ENCODE measurements at places on chromosomes 3 and 15. TPM values are rescaled to one million over a fixed set of nuclear protein-coding genes. Genes with fewer than 3 reads are reported as not detected.

COL6A5 gene
- total RNA-seq, result not detected

IQCH gene
- 0.74 TPM for total RNA-seq

CFAP161 gene
- total RNA-seq, result 4.0 TPM

FBXO40 gene
- not detected for total RNA-seq

LAMB2 gene
- total RNA-seq, result 202 TPM

CHST13 gene
- total RNA-seq, result not detected

UQCRC1 gene
- 196 TPM for total RNA-seq

RYK gene
- 36.5 TPM for total RNA-seq

MESP1 gene
- 0.49 TPM for total RNA-seq

LRRC31 gene
- not detected for total RNA-seq

PRR20G gene
- total RNA-seq, result not detected

CCR1 gene
- 0.90 TPM for total RNA-seq

VIPR1 gene
- total RNA-seq, result 5.6 TPM

STRA6 gene
- total RNA-seq, result 0.18 TPM

EPHA3 gene
- total RNA-seq, result 0.98 TPM

C3orf20 gene
- not detected for total RNA-seq

TMOD2 gene
- 18.9 TPM for total RNA-seq

METTL6 gene
- total RNA-seq, result 30.6 TPM

SNURF gene
- total RNA-seq, result 8.7 TPM

SLC28A1 gene
- not detected for total RNA-seq

PRR23E gene
- total RNA-seq, result not detected

SMC4 gene
- 48.7 TPM for total RNA-seq

GOLGA8G gene
- not detected for total RNA-seq

SEMA6D gene
- 17.7 TPM for total RNA-seq

ALG1L2 gene
- not detected for total RNA-seq

LRRFIP2 gene
- total RNA-seq, result 46.8 TPM

XCR1 gene
- not detected for total RNA-seq

RBSN gene
- total RNA-seq, result 29.6 TPM

ANP32A gene
- 41.0 TPM for total RNA-seq

LRRC34 gene
- total RNA-seq, result 7.4 TPM

LIPH gene
- 0.36 TPM for total RNA-seq

GLDN gene
- 13.3 TPM for total RNA-seq

CCR9 gene
- not detected for total RNA-seq

PLSCR5 gene
- not detected for total RNA-seq

MASP1 gene
- 19.2 TPM for total RNA-seq

SPTBN5 gene
- total RNA-seq, result 0.57 TPM

LMAN1L gene
- not detected for total RNA-seq

CELSR3 gene
- 0.81 TPM for total RNA-seq

SKOR1 gene
- 0.08 TPM for total RNA-seq

P2RY12 gene
- total RNA-seq, result 0.18 TPM

EPHB1 gene
- 1.2 TPM for total RNA-seq
